Right ventricle myocardium superior (tissue), 1 donor: ENCODE measurements at places on chromosomes 11 and 22. TPM values are rescaled to one million over a fixed set of nuclear protein-coding genes. Genes with fewer than 3 reads are reported as not detected.

Gene FAM180B
- total RNA-seq, result not detected

- no peak for DNase-seq
Measured at GRCh38 chr22:35124691-35125219, 58.8 kb downstream of the ISX start.

GRCh38 chr22:37509059-37509860 is 10.0 kb downstream of the CARD10 start:
- no peak for DNase-seq

DNA sequence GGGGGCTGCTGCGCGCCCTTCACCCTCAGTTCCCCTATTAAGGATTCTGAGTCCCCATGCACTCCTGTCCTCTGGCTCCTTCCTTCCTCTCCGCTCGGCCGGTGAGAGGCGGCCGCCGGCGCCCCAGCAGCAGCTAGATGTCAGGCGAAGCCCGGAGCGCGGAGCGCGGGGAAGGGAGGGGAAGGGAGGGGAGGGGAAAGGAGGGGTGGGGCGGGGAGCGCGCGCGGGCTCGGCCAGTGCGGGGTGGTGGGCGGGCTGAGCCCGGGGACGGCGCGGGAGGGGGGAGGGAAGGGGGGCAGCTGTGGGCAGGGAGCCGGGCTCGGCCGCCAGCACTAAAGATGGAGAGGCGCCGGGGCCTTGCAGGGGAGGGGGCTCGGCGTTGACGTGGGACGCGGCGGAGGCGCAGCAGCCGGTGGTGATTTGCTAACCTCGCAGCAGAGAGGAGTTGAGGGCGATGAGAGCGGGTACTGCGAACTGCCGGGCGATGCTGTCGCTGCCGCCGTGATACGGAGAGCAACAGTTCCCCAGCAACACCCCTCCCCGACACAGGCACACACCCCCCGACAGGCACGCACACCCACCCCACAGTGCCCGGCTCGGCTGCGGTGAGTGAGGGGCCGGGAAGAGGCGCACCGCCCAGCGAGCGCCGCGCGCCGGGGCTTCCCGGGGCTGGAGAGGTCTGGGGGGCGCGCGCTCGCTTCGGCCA is at the start of gene ZBTB16:
ZBTB16 (plus strand) TSS at position 434 of the 706 bp plus-strand sequence. CDS start 3,590 bp downstream, outside the sequence.
- DNase-seq, result peak; percentile 95

Gene IGSF9B
- total RNA-seq, result 38.9 TPM
